ENCODE measurements at places on chromosomes 2 and 18.

GRCh38 chr2:241224018-241224850, 35.8 kb downstream of the ANO7 start:
- no peak for DNase-seq

GRCh38 chr2:71603851-71604725, 150.7 kb downstream of the DYSF start:
- DNase-seq: no peak

GRCh38 chr2:176599796-176600485, 330.7 kb downstream of the MTX2 start:
- DNase-seq: no peak

- DNase-seq: no peak
Measured at GRCh38 chr2:239749272-239749873, 275.8 kb downstream of the NDUFA10 start.

DNA sequence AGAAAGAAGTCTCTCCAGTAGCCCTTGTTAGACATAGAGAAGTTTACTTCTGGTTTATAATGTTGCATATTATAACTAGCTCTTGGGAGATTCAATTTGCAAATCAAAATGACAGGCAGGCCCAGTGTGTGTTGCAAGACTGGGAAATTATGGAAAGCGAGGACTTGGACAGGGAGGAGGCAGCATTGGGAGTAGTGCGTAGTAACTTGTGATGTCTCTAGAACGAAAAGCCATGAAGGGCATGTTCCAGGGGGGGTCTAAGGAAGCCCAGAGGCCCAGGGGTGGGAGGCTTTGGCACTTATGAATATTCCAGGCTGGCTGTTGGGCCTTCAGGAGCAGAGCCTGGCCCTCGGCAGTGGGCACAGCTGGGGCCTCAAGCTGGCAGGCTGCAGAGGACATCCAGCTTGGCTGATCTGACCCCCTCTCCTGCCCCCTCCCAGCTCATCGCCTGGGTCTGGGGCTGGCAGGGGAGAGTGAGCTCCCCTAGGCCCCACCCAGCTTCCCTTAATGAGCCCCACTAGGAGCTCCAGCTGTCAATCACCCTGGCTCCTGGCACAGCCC, 55.3 kb upstream of the TCF7L1 start:
- no peak for DNase-seq

DNA sequence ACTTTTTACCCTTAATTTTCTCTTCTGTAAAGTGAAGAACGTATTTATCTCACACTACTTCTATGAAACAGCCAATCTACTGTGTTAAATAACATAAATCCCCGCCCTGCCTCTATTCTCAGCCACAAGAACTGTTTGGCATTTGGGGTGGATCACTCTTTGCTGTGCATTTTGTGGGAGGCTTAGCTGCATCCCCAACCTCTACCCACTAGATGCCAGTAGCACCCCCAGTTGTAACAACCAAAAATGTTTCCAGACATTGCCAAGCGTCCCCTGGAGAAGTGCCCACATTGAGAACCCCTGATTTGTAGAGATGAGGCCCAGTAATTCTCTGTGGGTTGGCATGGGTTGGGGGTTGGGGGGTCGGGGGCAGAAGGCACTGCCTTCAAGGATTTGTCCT, 94.7 kb upstream of the BOD1L2 start:
- DNase-seq: no peak

DNA sequence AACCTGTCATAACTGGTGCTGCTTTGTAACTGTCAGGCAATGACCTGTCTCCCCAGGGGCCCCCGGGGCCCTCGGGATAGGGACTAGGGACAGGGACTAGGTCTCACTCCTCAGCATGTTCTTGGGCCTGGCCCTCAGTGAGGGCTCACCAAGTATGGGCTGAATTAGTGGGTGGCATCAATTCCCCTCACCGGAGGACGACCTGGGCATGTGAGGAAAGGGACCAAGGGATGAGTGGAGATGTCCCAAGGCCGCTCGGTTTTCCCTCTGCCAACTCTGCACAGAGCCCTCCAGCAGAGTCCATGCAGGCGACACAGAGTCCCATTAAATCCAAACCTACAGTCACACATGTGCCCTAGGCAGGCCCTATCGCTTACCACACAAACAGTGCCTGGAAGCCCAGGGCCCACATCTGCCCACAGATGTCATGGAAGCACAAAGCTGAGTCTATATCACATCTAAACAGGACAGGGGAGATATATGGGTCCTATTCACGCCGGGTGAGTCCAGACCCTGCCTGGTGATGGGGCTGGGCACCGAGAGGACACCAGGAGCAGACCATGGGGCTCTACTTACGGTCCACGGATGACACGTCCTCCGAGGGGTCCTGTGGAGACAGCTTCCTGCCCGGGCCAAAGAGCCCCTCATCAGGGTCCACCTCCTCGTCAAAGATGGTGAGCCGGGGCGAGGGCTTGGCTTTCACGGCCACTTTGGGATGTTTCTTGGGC, 26.6 kb downstream of the HS1BP3 start:
- DNase-seq: no peak

GRCh38 chr2:147019311-147019710, 825.5 kb upstream of the ACVR2A start:
- no peak for DNase-seq

DNA sequence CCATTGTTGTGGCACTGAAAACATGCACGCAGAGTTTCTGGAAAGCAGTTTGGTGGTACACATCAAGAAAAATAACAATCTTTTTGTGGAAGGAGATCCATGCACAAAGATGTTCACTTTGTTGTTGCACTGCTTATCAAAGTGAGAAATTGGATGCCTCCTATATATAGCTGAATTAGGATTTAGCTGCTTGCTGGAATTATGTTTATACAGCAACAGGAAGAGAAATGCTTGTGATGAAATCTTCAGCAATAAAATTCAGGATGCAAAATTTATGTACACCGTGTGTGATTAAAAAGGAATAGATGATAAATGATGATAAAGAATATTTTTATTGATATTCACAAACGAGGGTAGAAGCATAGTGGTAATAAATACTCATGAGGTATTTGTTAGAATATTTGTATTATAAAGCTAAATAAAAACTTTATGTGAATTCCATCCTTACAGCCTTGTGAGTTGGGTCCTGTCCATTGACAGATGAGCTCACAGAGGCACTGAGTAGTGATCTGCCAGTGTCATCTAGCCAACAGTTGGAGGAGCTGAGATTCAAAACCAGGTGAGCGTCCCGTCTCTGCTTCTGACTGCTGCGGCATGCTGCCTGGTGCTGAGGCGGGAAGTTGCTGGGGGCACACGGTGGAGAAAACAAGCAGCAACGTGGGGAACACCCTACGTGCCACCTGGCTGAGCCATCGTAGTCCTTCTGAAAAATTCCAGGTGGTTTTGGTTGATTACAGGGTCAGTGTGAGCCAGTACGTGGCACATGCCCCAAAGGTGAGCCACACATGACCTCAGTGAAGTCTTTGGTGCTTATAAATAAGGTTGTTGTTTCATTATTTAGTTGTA, 80.2 kb downstream of the ASAP2 start:
- peak; percentile 57 for DNase-seq

- no peak for DNase-seq
Measured at GRCh38 chr18:26547646-26548414, 523 bp downstream of the KCTD1 start.

GRCh38 chr2:224393157-224393872, 8.6 kb downstream of the FAM124B start:
- no peak for DNase-seq

- DNase-seq: no peak
Measured at GRCh38 chr18:74204526-74205152, 56.3 kb downstream of the TIMM21 start.

DNA sequence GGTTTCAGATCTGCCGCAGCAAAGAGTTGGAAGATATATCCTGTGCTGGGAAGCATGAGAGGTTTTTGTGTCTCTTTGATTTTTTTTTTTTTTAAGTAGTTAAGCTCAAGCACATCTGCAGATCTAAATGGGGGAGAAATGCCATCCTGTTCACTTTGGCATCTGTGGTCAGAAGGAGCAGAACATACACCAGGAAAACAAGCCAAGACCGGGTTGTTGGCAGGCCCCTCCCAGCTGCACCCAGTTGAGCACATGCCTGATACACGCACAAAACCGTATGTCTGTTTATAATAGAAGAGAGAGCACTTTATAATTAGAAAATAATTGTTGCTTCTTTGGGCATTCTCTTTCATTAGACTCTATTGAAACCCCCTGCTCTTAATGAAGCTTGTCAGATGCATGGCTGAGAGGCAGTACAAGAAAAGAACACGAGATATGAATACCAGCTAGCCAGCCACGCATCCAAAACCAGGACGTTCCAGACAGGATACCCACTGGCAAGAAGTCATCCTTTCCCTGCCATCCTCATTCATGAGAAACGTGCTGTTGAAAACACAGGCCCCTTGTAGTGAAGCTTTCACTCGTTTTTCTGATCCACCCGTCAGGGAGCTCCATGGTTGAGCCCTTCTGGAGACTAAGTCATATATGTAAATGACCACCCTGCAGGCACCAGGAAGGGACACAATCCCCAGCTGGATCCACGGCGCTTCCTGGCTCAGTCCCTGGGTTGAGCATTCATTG, 152.2 kb downstream of the ALPK2 start:
- DNase-seq: no peak

GRCh38 chr2:60534052-60534685, 19.3 kb downstream of the BCL11A start:
- no peak for DNase-seq

DNA sequence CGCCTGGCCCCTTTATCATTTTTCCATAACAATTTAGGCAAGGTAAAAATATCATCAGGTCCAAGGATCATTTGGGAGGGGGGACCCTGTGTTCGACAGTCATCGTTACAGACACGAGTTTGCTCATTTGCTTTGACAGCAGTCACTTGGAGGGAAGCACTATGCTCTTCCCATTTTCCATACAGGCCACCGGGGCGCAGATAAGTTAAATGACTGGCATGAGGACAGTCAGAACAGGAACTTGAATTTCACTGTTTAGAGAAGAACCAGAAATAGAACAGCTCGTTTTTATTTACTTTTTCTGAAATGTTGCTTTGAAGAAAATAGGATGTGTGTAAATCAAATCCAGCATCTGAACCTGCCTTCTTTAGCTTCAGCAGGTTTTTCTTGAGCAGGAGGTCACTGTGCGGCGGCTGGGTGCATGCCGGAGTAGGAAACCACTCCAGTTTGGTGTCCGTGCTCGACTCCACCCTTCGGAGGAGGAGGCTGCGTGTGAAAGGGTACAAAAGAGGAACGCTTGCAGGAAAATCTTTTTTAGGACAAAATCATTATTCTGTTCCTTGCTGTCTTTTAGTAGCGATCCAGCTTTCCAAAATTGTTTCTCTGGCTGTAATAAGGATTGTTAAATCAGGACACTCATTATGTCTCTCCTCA, 15.2 kb downstream of the NPAS2 start:
- no peak for DNase-seq

- DNase-seq: no peak
Measured at GRCh38 chr2:42752314-42752713, 11.6 kb downstream of the OXER1 start.

GRCh38 chr2:37493425-37493824, 149.0 kb downstream of the QPCT start:
- DNase-seq: no peak

DNA sequence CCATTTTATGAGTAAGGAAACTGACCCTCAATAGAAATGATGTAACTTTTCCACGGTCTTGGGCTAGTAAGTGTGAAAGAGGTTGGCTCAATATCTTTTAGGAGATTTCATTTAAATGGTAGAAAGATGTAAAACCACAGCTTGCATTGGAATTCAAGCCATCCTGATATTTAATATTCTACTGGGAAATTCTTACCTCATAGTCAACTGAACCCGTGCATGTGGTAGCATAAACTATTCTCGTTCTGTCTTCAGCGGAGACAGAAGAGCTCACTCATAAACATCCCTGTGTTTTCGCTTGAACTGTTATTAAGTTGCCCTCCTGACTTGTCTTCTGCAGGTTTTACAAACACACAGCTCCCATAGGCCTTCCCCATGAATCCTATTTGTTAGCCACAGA, 8.5 kb upstream of the SPATS2L start:
- DNase-seq: no peak

- DNase-seq: no peak
Measured at GRCh38 chr2:105257981-105258380, 16.4 kb downstream of the GPR45 start.

DNA sequence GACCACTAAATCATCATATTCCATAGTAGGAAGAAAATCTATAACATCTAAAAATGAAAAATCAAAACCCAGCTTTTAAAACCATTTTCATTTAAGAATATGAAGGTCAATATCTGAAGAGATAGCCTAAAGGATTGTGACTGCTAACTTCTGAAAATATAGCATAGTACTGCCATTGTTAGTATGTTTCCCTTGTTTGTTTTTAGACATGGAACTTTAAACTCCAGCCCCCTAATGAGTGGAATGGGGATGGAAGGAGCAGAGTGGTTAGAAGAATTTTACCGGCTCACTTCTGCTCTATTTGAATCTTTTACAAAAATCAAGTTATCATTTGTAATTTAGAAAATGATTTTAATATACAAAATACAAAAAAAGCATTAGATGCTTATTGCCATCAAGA, 169.0 kb downstream of the CD226 start:
- no peak for DNase-seq

DNA sequence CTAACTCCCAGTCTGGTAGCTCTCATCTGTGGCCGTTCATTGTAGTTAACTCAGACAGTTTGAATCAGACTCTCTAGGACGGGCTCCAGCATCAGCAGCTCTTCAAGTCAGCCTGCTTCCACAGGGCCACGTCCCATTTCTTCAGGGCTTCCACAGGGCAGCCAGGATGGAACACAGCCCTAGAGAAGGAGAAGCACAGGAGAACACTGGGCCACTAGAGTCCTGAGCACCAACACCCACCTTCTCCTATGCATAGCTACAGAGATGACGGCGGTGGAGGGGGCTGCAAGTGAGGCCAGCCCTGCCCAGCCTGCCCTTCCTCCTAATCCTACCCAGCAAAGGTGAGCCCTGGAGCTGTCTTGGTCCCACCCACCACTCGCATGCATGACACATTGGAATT, 10.2 kb upstream of the TEX261 start:
- no peak for DNase-seq

DNA sequence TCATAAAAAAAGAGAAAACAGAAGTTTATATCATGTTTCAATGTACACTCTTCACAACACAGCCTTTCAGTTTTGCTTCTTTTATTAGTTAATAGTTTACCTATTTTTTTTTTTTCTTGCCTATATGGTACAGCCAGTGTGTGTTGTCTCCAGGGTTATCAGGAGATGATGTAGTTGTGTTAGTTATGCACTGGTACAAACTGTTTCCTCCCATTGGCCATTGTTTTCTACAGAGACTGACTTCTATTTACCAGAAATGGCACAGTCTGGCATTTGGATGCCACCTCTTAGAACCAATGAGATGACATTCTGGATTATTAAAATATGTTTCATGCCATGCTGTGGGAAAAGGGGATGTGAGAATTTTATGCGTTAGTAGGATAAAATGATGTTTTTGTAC, 339.4 kb downstream of the PLCL1 start:
- no peak for DNase-seq

DNA sequence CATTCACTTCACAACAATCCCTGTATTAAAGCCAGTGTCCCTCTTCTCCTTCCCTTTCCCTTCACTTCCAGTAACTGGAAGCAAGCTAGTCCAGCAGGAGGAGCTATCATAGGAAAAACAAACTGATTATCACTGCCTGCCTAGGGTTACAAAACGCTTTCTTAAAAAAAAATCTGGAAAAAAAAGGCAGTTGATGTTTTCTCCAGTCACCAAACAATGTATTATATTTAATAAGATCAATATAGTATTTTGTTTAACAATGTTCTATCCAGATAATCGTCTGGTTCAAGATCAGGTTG, 78.8 kb upstream of the ITGB6 start:
- DNase-seq: no peak
